Activated naive CD4-positive, alpha-beta T cell treated with anti-CD3 and anti-CD28 coated beads, Interleukin-2, amount 50 U/mL, for 72 hours (primary cell): ENCODE measurements at places on chromosomes 1 and 21. TPM values are rescaled to one million over a fixed set of nuclear protein-coding genes. Genes with fewer than 3 reads are reported as not detected.
A peak's percentile ranks its signal among the peaks of the same experiment; 100 is the strongest.

- DNase-seq = no peak
Measured at GRCh38 chr1:14852291-14852690, 253.8 kb downstream of the KAZN start.

DNA sequence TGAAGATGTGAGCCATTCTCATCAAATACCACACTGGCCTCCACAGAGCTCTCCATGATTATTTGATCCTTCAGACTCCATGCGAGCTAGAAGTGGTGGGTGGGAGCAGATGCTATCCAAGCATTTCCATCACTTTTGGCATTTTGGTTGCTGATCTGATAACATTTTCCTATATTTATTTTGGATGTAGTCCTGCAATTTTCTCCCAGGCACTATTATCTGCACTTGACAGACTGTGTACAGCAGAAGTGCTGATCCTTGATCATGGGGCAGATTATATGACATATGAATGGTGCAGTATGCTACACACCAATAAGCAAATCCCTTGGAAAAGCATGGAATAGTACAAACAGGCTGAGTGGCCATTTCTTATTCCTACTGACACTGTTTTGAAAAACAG, 167.6 kb upstream of the LRRC7 start:
- no peak for DNase-seq

- no peak for DNase-seq
Measured at GRCh38 chr1:154440036-154440804, 35.1 kb downstream of the IL6R start.

GRCh38 chr1:3459051-3459908, 4.8 kb downstream of the ARHGEF16 start:
- no peak for DNase-seq

DNA sequence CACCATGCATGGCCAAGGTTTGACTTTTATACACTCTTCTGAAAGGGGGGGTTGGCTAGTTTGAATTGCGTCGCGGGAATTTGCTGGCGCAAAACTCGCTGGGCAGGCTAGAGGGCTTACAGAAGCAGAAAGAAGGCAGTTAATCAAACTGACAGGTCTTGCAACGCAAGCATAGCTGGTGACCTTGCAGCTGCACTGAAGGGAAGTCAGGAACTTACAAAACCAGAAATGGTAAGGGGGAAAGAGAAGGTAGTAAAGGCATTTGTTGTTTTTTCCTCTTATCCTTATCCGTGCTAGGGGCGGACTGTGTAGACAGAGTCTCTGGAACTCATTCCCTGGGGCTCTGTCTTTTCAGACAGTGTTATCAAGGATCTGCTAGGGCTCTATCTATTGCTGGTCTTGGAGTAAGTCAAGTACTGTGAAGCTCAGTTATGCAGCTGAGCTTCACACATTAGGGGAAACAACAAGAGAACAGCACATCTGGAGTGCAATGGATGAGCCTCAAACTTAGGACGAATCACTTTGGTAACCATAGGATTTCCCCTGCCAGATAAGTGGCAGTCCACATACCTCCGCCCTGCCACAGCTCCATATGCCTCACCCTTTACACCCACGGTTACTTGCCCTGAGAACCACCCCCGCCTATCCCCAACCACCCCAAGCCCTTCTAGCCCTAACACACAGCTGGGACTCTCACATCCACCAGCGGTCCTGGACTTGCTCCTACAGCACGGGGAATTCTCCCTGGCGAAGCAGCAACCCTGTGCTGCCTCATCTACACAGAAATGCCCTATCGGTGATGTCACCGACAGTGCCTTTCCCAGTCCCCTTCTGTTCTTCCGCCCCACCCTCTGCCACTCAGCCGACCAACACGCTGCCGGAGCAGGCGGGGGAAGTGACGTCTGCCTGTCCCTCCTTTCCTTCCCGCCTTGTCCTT, 251.4 kb downstream of the FAM72C start:
- DNase-seq = no peak

DNA sequence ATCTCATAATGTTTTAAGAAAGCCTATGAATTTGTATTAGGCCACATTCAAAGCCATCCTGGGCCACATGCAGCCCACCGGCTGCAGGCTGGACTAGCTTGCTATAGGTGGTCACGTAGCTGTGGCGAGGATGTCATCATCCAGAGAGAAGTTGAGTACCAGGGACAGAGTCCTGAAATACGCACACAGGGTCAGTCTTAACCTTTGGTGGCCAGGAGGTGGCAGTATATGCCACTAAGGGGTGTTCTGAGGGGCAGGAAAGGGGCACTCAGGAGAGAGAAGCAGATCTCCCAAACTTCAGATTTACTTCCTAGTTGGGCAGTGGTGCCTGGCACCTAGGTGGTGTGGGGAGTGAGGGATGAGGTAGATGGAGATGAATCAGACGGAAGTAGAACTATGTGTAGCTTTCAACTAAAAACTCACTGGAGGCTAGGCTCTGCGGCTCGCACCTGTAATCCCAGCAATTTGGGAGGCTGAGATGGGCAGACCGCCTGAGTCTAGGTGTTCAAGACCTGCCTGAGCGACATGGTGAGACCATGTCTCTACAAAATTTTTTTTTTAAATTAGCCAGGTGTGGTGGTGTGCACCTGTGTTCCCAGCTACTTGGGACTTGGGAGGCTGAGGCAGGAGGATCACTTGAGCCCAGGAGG, 16.3 kb upstream of the CDK18 start:
- no peak for DNase-seq

GRCh38 chr1:180927348-180927747, 14.7 kb downstream of the KIAA1614 start:
- DNase-seq = no peak

DNA sequence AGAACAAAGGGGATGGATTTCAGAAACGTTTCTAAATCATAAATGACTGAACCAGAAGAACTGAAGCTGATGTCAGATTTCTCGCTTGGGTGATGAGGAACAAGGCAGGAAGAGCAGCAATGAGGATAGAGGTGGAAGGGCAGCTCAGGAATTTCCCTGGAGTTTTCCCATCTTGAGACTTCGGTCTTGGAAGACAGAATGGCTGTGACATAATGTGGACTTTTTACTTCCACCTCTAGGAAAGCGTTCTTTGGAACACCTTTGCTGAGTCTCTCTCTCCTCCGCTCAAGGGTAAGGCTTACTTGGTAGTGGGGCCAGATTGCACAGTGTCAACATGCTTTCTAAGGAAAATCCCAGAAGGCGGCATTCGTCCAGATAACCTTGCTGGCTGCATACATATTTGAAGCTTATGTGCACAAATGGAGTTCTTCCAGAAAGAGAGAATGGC, 36.6 kb downstream of the DEGS1 start:
- DNase-seq = no peak

DNA sequence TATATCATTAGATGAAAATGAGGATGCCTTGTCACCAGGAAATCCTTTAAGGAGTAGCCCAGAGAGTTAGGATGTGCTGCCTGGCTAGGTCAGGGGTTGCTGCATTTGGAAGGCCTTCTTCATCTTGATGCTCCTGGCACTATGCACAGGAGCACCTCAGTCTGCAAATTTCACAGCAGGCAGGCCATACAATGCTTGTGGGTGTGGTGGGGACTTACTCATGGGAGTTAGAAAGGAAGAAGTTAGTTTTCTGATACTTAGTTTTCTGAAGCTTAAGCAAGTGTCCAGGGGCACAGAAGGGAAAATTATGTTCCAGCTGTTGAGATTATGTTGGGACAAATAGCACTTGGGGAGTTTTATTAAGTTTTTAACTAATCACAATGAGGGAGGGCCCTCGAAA, 11.4 kb downstream of the HLX start:
- no peak for DNase-seq

DNA sequence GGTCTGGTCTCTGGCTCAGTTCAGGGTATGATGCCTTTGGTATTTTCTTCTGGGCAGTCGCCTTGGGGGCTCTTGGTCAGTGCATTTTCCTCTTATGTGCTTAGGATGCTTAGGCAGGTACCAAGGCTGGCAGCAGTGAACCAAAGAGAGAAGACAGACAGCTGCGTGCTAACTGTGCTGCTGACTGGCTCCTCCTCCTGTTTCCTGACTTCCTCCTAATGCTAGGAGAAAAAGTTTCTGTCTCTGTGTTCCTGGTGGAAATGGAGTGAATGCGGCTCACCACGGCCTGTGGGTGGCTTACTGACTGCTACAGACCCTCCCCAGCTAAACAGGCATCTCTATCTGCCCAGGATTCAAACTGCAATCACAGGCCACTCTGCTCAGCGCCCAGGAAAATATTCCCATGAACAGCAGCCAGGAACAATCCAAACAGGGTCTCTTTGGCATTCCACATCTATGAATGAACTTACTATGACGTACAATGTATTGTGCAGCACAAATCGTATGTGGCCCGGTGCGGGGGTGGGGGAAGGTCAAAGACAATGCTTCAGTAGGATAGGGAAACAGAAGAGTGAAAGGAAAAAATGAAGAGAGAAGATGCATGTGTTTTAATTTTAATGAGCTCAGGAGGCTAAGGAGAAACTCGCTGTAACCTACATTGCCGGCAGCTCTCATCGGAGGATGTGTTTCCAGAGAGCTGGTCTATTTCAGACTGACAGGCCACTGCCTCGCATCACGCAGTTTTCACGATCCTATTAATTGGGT, 2.8 kb downstream of the ABCG1 start:
- DNase-seq = no peak

DNA sequence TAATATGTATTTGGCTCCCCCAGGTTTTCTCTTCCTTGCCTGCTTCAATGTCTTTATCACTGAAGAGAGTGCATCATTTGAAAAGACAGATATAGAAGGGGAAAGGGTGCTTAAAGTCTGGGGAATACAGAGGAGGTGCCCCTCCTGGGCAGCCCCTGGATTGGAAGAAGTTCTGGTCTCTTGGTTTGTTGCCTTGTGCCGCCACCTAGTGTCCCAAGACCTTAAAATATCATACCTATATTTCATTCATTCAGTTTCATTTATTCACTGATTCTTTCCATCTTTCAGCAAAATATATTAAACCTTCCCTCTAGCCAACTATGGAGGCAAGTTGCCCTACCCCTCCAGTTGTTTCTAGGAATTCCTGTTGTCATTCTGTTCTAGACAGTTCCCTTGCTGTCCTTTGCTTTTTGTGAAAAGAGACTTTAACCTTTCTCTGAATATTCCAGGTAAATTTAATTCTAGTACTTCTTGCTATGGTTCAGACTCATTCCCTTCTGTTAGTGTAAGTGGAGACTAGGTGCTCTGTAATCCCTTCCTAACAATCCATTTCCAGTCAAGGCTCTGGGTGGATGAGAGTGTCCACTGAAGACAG, 56.1 kb downstream of the MEF2D start:
- peak; percentile 49 for DNase-seq

DNA sequence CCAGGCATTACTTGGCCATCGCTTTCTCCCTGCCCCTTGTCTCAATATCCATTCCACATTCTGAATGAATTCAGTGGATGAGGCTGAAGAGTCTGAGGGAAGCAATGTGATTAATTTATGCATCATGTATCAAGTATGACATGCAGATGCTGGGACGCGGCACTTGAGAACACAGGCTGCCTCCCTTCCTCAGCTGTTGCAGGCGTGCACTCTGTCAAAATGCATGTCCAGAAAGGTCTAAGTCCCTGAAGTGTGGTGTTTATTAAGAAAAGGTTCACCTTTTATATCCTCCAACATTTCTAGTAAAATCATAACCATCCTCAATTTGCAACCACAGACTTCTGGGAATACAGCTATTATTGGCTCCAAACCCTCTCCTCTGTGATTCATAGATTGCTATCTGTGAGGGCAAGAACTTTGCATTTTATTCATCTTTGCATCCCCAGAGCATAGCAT, 22.6 kb upstream of the RAB3GAP2 start:
- no peak for DNase-seq

GRCh38 chr1:26182383-26182696, 5.0 kb downstream of the CNKSR1 start:
- DNase-seq = no peak

GRCh38 chr1:9429342-9429711, 109.9 kb upstream of the SLC25A33 start:
- DNase-seq = no peak

DNA sequence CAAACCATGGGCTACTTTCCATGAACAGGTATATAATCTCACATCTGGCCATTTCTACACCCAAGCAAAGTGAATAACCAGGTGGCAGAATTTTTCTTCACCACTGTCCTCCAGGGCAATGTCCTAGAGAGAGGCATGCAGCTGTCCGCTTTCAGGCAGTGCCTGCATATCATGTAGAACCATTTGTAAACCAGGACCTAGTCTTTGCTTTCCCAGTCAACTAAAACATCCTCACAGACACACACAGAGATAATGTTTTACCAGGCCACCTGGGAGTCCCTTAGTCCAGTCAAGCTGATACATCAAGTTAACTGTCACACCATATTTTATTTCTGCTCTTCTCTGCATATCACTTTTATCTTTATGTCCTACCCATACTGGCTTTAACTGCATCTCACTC, 26.2 kb downstream of the TNFSF18 start:
- no peak for DNase-seq

DNA sequence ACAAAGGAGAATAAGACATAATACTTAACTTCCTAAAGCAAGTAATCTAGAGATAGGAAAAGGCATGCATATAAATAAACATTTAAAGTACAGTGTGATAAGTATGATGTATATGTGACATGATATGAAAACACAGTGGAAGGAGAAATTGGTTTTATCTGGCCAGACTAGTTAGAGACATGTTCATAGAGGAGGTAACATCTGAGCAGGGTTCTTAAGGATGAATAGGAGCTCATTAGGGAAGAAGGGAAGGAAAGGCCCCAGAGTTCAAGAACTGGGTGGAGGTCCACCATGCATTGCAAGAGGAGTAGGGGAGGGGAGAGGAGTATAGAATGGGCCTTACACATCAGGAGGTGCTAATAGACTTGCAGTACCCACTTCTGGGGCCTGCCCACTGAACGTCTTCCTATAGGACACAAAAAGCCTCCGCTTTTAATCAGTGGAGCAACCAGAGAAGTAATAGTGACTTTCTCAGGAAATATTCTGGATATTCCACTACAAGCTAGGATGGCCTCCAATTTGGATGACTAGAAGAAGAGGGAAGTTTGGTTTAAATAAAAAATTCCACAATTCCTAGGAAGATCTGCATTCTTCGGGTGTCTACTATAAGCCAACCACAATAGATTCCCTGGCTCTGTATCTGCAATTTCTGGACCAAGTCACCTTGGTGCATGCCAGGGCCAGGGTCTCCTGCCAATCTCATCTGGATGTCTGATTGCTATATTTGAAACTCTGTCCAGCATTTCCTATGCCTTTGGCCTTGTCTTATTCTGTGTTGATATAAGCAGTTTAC, 41.9 kb downstream of the NGF start:
- DNase-seq = no peak

- DNase-seq = no peak
Measured at GRCh38 chr1:13829152-13829769, 129.3 kb downstream of the PRDM2 start.

DNA sequence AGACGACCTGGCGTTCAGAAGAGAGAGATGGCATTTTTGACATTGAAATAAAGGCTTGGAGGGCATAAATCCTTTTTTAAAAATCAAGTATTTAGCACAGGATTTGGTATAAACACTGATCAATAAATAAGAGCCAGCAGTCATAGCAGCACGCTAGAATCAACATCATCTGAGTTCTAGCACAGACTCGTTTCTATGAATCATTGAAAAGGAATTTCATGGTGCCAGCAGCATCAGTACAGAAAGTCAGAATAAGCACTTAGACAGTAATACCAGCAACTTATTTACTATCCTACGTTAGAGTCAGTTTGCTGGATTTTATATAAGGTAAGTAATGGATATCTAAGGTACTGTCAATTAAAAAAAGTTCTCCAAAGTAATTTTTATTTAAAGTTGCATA, 119.3 kb downstream of the HLCS start:
- no peak for DNase-seq

BNIPL gene
- 3.1 TPM for total RNA-seq

AMY2B gene
- 7.3 TPM for total RNA-seq

EDARADD gene
- total RNA-seq = 1.6 TPM

ST6GALNAC5 gene
- not detected for total RNA-seq

CSF3R gene
- 1.5 TPM for total RNA-seq
